ENCODE measurements at places on chromosomes 4 and X.

DNA sequence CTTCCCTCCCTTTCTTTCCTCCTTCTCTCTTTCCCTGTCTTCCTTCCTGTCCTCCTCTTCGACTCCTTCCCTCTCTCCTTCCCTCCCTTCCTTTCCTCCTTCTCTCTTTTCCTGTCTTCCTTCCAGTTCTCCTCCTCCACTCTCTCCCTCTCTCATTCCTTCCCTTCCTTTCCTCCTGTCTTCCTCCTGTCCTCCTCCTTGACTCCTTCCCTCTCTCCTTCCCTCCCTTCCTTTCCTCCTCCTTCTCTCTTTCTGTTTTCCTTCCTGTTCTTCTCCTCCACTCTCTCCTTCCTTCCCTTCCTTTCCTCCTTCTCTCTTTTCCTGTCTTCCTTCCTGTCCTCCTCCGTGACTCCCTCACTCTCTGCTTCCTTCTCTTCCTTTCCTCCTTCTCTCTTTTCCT, 5.3 kb upstream of the PUDP start:
- DNase-seq = no peak

DNA sequence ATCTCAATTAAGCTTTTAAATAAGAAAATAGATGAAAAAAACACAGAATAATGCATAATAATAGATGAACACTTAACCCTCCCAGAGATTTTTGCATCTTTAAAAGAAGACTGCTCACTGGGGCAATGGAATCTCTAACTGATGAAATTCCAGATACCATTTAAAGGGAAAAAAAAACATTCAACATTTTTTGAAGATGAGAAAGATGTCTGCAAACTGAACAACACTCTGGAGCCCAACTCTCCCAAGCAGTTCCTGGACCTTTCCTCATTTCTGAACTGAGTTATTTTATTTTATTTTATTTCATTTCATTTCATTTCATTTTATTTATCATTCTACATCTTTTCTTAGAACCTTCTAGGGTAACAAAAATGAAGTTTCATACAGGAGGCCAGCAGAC, 90.7 kb downstream of the CORIN start:
- DNase-seq = no peak

DNA sequence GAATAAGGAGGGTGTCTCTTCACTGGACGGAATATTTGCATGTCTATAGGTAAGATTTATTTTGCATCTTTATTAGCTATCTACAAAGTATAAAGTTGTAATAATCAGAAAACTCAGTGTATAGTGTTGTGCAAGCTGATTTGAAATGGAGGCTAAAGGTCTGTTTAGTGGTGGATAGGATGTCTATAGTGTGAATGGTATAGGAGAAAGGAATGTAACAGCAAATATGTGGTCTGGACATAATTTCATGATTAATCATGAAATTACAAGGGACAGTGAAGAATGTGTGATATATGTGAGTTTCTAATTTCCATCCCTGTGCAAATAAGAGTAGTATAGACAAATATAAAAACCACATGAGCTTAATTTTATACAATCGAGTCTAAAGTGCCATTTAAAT, 79.3 kb upstream of the CAMK2D start:
- DNase-seq = no peak

DNA sequence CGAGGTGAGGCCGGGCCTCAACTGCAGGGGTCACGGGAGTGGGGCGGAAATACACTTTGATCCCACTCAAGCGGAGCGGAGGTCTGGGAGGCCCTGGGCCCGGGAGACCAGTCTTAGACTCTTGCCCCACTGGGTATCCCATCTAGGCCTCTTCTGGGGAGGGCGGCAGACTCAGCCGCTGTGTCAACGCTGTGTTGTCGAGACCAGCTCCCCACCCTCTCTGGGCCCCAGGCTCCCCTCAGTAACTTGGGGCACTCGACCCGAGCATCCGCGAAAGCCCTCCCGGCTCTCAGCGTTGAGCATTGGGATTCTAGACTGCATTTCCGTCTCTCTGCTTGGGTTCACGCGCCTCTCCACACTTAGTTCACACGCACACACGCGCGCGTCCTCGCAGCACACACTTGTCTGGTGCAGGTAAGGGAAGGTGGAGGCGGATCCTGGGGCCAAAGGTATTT, 1.7 kb downstream of the NKX3-2 start:
- DNase-seq = no peak

GRCh38 chrX:50874876-50875275, 35.7 kb upstream of the BMP15 start:
- DNase-seq = no peak

GRCh38 chr4:101136373-101137370, 210.7 kb downstream of the PPP3CA start:
- no peak for DNase-seq

DNA sequence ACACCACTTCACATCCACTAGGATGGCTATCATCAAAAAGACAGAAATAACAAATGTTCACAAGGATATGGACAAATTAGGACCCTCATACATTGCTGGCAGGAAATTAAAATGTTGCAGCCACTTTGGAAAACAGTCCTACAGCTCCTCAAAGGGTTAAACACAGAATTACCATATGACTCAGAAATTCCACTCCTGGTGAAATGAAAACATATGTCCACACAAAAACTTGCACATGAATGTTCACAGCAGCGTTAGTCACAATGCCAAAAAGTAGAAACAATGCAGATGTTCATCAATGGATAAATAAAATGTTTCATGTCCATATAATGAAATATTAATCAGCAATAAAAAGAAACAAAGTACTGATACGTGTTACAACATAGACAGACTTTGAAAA, 15.1 kb downstream of the S100G start:
- DNase-seq = no peak

DNA sequence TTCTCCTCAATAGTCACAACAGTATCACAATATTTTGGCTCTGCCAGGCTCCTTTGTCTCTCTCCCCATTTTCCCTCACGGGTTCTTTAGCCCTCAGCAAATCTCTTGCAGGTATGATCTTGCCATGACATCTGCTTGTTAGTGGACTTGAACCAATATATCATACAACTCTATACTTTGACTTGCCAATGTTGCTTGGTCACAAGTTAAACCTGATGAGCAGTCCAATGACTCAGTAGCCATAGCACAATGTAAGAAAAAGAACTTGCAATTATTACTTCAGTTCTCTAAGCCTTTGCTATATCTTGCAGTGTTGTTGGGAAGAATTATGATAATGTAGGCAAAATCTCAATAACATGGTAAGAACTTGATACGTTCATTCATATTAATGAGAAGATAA, 174.6 kb upstream of the NRK start:
- no peak for DNase-seq

Data from activated naive CD4-positive, alpha-beta T cell treated with anti-CD3 and anti-CD28 coated beads for 36 hours (primary cell).